ENCODE measurements at places on chromosomes 2 and 18. TPM values are rescaled to one million over a fixed set of nuclear protein-coding genes. Genes with fewer than 3 reads are reported as not detected.

The SCN7A gene
- not detected for total RNA-seq

The ZNF804A gene
- total RNA-seq: not detected

The NUP35 gene
- 23.4 TPM for total RNA-seq

The MTX2 gene
- 15.8 TPM for total RNA-seq

The SUMO1 gene
- 100 TPM for total RNA-seq

The SLC4A1AP gene
- 23.8 TPM for total RNA-seq

The EXOC6B gene
- total RNA-seq: 16.4 TPM

The UCN gene
- 1.5 TPM for total RNA-seq

The RAB12 gene
- 15.4 TPM for total RNA-seq

The SULT1C2 gene
- total RNA-seq: not detected

The CHRNG gene
- not detected for total RNA-seq

The NETO1 gene
- total RNA-seq: not detected

The REG3A gene
- not detected for total RNA-seq

The GAL3ST2 gene
- total RNA-seq: 0.23 TPM

The RNF152 gene
- 0.05 TPM for total RNA-seq

The DUSP2 gene
- total RNA-seq: 24.9 TPM

The LIMS4 gene
- 0.25 TPM for total RNA-seq

The LBX2 gene
- 0.50 TPM for total RNA-seq

The SRSF7 gene
- 316 TPM for total RNA-seq

The GPR148 gene
- total RNA-seq: not detected

The TLX2 gene
- 1.1 TPM for total RNA-seq

The IL1RN gene
- total RNA-seq: 0.70 TPM

The ITGB6 gene
- not detected for total RNA-seq

The MAP2 gene
- 0.05 TPM for total RNA-seq

The TTC39C gene
- total RNA-seq: 69.2 TPM

Data from T-helper 2 cell treated with Interferon-gamma antibody and Interleukin-4, amounts not matched to agents 100 ng/mL and 5 ng/mL, for 36 hours (primary cell).